ENCODE measurements at places on chromosomes 16 and 17.

- no peak for DNase-seq
These were observed 25.6 kb downstream of the CMTR2 start for GRCh38 chr16:71263582-71263981.

GRCh38 chr17:53017227-53017626 lies 805.5 kb upstream of the KIF2B start:
- no peak for DNase-seq

GRCh38 chr17:48499735-48500434 lies 30.9 kb downstream of the HOXB1 start:
- DNase-seq = no peak

- no peak for DNase-seq
These were observed 25.6 kb downstream of the SGSM2 start for GRCh38 chr17:2362881-2363280.

DNA sequence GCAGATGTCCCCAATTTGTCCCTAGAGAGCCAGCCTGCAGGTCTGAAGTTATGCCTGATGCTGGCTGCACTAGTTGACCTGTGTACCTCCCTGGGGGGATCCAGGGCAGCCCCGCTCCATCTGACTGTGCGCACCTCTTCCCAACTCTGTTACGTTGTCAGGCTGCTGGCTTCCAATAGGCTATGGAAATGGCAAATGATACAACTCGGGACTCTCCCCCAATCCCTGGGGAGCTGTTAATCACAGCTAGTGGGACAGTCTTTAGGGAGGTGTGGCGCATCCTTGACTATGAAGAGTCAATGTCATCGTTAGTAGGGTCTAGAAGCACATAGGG lies 30.1 kb downstream of the GPRC5B start:
- no peak for DNase-seq

- DNase-seq = no peak
These were observed 16.4 kb upstream of the YWHAE start for GRCh38 chr17:1416414-1416813.

- DNase-seq = no peak
These were observed 1.1 kb downstream of the CCP110 start for GRCh38 chr16:19524616-19525384.

DNA sequence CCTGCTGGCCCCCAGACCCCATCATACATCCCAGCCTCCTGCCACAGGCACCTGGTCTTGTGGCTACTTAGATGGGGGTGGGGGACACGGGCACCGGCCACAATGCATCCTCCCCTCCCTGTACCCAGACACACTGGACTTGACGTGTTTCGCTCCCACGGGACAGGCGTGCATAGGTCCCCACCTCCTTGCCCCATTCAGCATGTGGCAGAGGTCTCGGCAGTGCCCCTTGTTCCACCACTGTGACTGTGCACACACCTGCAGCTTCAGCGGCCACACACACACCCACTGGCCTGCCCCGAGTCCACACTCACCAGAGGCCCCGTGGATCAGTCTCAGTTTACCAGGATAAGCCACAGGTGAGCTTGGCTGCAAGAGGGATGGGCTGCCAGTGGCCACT lies 109.6 kb downstream of the ENGASE start:
- DNase-seq = no peak

GRCh38 chr17:13746404-13746803 lies 144.7 kb upstream of the HS3ST3A1 start:
- DNase-seq = no peak

- no peak for DNase-seq
These were observed 1.9 kb downstream of the NQO1 start for GRCh38 chr16:69724414-69724873.

- DNase-seq = no peak
These were observed 93.2 kb downstream of the LITAF start for GRCh38 chr16:11493531-11493929.

DNA sequence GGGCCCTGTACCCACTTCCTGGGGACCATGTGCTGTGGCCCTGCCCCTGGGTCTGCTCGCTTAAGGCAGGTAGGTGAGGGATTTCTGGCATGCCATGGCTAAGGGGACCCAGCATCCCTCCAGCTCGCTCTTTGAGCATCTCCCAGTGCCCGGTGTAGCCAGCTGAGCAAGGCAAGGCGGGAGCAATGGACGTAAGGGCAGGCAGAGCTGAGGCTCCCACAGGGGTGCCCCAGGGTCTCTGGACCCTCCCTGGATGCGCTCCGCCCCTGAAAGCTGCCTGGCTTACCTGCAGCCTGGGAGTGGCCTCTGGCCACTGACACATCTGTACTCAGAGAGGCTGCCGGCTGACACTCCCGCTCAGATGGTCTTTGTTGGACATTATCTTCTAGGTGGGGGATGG lies 189.9 kb downstream of the IRF8 start:
- DNase-seq = no peak

- DNase-seq = no peak
These were observed 223.6 kb downstream of the BCAS3 start for GRCh38 chr17:60901242-60901641.

- DNase-seq = no peak
These were observed 42.2 kb downstream of the RPTOR start for GRCh38 chr17:80586846-80587228.

DNA sequence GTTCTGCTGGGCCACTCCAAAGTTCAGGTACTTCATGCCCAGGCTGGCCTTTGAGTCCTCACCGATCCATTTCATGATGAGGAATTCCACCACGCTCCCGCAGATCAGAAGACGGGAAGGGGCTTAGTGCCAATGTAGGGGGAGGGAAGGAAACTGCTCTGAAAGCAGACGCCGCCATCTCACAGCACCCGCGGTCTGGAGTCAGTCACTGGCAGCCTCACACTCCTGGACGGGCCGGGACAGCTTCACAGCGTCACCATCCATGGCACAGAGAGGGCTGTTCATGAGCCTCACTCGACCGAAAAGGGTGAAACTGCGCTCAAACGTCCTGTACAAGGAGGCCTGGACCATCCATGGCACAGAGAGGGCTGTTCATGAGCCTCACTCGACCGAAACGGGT lies 62.0 kb downstream of the RPH3AL start:
- no peak for DNase-seq

GRCh38 chr17:39165178-39165840 lies 652 bp downstream of the ARL5C start:
- no peak for DNase-seq

- DNase-seq = no peak
These were observed 280.7 kb downstream of the CPPED1 start for GRCh38 chr16:12523002-12523401.

DNA sequence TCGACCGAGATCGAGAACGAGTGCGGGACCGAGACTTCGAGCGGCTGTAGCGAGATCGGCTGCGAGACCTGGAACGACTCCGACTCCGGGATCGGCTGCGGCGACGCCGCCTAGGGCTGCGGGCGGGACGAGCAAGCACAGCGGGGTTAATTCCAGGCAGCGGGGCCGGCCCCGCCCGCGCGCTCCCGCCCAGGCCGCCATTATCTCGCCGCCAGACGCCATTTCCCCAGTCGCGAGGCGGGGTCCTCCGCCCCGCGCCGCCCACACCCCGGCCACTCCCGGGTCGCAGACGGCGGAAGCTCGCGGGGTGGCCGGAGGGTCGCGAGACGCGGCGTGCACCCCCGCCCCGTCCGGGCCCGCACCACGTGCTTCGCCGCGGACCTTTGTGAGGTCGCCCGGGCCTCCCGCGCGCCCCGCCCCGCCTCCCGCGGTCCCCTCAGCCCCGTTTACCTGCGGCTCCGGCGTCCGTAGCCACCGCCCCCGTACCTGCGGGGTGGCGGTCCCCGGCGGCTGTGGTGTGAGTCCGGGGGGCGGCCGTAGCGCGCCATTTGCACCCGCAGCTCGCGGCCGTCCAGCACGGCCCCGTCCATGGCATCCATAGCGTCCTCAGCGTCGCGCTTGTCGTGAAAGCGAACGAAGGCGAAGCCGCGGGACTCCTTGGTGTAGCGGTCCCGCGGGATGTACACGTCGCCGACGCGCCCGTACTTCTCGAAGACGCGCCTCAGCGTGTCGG lies 616 bp downstream of the SRSF2 start:
- no peak for DNase-seq

DNA sequence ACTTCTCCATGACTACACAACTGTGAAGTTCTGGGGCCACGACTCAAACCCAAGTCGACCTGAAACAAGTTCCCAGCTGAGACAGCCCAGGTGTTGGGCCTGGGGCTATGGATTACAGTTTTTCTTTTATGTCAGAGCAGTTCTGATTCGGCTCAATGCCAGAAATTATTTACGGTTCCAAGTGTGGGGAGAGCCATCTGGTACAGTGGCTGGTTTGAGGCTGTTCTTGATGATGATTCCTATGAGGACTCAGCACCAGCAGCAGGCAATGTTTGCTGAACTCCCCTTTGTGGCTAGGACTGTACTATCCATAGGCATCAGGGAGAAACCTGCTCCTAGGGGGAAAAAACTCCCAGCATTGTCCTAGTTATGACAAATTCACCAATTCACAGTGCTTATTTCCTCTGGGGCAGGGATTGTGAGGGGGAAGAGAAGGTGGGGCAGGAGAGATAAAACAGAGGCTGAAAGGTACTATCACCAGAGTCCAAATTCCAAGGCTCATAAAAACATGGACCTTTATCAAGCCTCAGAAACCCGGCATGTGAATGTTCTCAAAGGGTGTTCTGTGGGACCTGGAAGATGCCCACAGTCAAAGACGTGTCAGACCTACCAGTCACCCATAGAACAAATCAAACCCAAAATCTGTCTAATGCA lies 18.2 kb upstream of the CMTM4 start:
- no peak for DNase-seq

- DNase-seq = no peak
These were observed 28.2 kb downstream of the ZFHX3 start for GRCh38 chr16:73019457-73020362.

DNA sequence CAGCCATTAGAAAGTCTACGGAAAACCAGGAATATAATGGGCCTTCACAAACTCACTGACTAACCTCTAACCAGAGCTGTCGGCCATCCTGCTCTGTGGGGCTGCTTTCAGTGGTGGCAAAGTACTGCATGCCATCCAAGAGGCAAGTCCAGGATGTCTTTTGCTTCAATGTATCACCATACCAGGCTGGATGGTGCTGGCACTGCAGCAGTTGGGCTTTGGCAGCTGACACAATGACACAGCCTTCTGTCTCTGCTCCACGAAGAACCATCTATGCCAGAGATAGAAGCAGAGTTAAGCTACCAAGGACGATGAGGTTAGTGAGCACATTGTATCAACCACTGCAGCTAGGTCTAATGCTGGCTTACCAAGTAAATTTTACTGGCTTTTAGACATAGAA lies 9.7 kb upstream of the RSKR start:
- no peak for DNase-seq

GRCh38 chr17:63699638-63700527 lies at the start of gene LIMD2:
Gene LIMD2 (minus strand): TSS chr17:63700125. CDS start chr17:63699298, 827 bp downstream.
- no peak for DNase-seq

DNA sequence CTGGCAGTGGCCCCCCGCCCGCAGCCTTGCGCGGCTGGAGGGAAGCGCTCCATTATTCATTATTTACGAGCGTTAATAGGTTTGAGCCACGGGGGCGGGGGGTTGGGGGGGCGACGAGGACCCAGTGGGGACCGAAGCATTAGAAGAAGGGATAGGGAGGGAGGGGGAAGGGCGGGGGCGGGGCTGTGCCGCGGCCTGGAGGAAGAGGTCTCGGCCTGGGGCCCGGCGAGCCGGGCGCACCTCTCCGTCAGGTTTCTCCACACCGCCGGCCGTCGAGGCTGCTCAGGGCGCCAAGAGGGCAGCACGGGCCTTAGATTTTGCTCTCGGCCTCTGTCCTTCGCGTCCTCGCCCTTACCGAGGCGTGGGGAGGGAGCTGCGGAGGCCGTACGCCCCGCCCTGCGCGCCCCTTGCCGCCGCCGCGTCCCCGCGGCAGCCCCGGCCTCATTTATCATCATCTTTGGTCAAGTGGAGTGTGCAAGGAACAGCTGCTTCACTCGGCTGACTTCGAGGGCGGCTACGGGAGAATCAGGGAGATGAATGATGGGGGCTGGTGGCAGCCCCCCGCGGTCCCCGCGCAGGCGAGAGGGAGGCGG lies 54.2 kb downstream of the SREBF1 start:
- no peak for DNase-seq

- no peak for DNase-seq
These were observed 5.7 kb downstream of the NECAB2 start for GRCh38 chr16:83973581-83974385.

- DNase-seq = no peak
These were observed 2.7 kb upstream of the ABCA3 start for GRCh38 chr16:2343211-2343610.

DNA sequence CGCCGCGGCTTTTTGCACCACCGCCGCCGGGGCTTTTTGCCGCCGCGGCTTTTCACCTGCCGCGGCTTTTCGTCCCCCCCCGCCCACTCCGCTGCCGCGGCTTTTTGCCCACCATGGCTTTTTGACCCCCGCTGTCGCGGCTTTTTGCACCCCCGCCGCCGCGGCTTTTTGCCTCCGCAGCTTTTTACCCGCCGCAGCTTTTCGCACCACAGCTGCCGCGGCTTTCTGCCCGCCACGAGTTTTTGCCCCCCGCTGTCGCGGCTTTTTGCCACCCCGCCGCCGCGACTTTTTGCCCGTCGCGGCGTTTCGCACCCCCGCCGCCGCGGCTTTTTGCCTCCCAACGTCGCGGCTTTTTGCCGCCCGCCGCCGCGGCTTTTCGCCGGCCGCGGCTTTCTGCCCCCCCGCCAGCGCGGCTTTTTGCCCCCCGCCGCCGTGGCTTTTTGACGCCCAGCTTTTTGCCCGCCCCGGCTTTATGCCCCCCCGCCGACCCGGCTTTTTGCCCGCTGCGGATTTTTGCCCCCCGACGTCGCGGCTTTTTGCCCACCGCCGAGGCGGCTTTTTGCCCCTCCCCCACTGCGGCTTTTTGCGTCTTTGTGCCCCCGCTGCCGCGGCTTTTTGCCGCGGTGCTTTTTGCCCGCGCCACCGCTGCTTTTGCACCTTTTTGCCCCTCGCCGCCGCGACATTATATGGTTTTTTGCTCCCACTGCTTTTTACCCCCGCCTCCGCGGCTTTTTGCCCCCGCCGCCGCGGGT lies 1343.6 kb downstream of the TP53TG3F start:
- DNase-seq = no peak

GRCh38 chr17:49388692-49389513 lies 25.8 kb downstream of the PHB1 start:
- DNase-seq = no peak

GRCh38 chr16:14026572-14027285 lies 44.4 kb upstream of the MRTFB start:
- DNase-seq = no peak

GRCh38 chr16:75287708-75288107 lies 36.3 kb upstream of the BCAR1 start:
- DNase-seq = no peak

All from cerebellar nuclear complex (tissue), 1 donor.